Stimulated activated CD4-positive, alpha-beta T cell treated with anti-CD3 and anti-CD28 coated beads, Interleukin-1b, Interleukin-23, amount 100 ng/mL, for 1 hour (primary cell): ENCODE measurements at places on chromosomes 2 and 18.

GRCh38 chr2:195532255-195532627 lies 124.8 kb upstream of the SLC39A10 start:
- DNase-seq, result no peak

DNA sequence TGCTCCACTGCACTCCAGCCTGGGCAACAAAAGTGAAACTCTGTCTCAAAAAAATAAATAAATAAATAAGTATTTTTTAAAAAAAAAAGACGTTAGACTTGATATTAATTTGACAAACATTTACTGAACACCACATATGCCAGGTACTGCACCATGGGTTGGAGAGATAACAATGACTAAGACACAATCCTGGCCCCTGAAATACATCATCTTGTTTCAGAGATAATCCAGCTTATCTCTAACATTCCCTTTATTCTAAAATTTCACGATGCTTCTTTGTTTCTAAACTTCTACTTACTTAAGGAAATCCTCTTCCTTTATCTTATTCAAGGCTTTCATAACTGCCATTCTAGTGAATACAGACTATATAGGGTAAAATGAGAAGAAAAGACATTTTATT lies 55.0 kb upstream of the PEX13 start:
- no peak for DNase-seq

GRCh38 chr18:63258749-63259566 lies 60.6 kb downstream of the BCL2 start:
- no peak for DNase-seq

GRCh38 chr2:207144173-207144785 lies 21.5 kb downstream of the KLF7 start:
- no peak for DNase-seq
